ENCODE measurements at places on chromosomes 4 and X.

DNA sequence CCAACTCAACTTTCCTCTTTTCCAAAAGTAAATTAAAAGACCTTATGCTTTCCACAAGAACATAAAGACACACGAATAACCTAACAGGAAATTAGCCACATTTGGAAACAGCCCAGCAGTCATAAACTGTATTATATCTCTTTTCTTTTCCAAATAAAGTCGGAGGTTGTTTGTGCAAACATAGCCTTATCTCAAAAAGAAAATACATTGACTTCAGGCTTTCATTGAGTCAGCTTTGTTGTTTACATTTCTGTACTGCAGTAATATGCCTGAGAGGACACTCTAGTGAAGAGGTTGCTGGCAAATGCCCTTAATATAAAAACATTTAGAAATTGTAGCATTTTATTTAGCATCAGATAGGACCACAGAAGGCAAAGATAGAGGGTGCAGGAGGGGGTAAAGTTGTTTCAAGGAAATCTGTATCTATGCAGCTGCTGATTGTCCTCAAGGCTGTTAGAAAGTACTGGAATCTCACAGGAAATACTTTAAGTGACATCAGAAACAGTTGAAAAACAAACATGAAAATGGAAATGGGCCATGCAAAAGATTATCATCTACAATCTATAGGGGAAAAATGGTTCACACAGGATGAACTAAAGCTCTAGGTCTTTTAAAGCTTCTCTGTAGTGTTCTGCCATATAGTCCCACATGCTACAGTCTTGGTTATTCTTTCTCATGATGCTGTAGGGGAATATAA lies 14.5 kb downstream of the LNX1 start:
- no peak for DNase-seq

DNA sequence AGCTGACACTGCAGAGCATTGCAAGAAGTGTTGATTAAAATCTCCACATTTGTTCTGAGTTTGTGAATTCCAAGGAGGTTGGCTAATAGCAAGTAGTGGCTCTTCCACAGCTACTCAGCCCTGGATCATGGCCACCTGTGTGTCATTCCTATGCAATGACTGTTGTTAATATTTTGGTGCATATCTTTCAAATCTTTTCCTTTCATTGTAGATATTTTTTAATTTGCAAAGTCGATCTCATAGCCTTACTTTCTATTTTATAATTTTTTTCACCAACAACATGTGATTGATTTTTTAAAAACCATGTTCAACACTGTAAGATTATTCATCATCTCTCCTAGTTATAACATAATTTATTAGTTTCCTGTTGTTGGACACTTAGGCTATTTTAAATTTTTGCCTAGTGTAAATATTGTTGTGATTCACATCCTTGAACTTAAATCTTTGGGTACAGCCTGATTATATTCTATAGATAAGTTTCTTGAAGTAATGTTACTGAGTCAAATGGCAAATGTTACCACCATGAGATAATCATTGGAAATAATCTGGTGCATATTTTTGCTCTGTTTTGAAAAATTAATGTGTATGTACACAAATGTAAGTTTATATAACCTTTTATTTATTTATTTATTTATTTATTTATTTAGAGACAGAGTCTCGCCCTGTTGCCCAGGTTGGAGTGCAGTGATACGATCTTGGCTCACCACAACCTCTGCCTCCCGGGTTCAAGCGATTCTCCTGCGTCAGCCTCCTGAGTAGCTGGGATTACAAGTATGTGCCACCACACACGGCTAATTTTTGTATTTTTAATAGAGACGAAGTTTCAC lies 17.1 kb upstream of the ARHGAP10 start:
- no peak for DNase-seq

- no peak for DNase-seq
Measured at GRCh38 chrX:124028182-124028581, 66.7 kb downstream of the STAG2 start.

DNA sequence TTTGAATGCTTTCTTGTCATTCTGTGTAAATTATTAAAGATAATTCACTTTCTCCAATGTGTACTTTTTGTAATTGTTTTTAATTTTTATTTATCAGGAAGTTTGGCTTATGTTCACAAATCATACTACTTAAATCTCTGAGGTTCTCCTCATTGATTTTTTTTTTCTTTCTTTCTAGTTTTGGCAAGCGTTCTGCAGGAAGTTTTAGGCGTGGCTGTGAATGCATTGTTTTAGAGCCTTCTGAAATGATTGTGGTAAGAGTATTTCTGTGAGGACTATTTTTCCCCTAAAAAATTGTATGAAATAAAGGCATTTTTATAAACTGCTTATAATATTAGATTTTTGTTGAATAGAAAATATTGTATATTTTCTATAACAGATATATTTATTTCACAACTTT lies 135.8 kb downstream of the RAPGEF2 start:
- DNase-seq, result no peak

All from GM23338 (cell line).